Stimulated activated CD4-positive, alpha-beta T cell treated with anti-CD3 and anti-CD28 coated beads, Interleukin-1b, Interleukin-23, amount 100 ng/mL, for 24 hours (primary cell): ENCODE measurements at places on chromosomes 11 and 22.

DNA sequence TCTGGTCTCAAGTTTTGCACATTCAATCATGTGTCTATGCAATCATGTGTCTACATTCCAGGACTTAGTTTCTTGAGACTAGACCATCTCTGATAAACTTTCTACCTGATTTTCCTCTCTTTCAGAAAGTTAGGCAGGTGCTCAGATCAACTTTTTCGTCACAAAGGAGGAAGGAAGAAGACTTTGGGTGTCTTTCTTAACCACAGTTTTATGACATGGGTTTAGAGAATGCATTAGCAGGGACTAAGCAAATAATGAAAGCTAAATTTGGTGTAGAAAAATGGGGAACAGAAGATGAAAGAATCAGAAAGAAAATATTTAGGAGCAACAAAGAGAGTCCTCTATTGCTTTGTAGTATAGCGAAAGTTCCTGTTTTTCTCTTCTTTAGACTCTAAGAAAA lies 7.7 kb upstream of the GLYATL1B start:
- no peak for DNase-seq

- DNase-seq = no peak
Measured at GRCh38 chr22:50408311-50408710, 65.2 kb downstream of the PPP6R2 start.

DNA sequence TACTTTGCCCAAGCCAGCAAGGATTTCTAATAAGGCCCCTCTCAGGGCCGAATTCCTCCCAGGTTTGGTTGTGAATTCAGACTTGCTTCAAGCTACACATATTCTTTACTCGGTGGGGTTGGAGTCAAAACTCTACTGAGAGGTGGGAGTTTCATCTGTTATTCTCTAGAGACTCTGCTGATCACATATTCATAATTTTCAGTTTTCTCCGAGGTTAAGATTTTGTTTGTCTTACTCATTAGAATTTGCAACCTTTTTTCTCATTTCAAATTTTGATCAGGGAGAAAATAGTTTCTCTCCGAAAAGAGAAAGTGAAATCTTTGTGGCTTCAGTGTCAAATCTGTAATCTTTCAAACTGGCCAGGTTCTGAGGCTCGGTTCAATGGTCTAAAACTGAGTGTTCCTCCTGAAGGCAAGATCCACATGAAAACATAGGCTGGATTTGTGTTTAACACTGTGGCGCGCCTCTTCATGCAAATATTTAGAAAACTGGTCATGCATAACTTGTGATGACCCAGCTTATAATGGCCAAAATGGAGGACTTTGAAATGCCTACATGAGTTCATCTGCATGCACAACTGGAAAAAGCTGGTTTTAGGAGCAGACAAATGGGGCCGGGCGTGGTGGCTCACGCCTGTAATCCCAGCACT lies 21.5 kb upstream of the GSTP1 start:
- DNase-seq = no peak

- DNase-seq = no peak
Measured at GRCh38 chr11:114607753-114608459, 12.3 kb upstream of the NXPE4 start.
